ENCODE measurements at places on chromosomes 6 and 20.

DNA sequence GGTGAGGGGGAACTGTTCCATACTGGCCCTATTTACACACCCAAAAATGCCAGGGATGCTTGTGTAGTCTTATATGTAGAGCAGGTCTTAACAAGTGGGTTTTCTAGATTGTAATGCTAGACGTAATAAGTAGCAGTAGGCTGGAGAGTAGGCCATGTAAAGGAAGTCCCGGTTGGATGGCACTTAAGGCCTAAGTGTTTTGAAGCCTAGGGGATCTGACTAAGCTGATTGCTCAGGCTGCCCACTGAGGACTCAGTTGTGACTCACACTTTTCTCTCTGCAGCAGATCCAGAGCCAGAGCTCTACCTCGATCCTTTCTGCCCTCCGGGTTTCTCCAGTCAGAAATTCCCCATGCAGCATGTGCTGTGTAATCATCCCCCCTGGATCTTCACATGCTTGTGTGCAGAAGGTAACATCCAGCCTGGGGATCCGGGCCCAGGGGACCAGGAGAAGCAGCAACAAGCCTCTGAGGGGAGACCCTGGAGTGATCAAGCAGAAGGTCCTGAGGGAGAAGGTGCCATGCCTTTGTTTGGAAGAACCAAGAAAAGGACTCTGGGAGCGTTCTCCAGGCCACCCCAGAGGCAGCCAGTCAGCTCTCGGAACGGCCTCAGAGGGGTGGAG lies 26.6 kb downstream of the ZNF133 start:
- DNase-seq = no peak

GRCh38 chr20:1536893-1537730 lies 20.4 kb downstream of the SIRPD start:
- no peak for DNase-seq

- no peak for DNase-seq
Measured at GRCh38 chr20:40702504-40702903, 13.5 kb upstream of the MAFB start.

DNA sequence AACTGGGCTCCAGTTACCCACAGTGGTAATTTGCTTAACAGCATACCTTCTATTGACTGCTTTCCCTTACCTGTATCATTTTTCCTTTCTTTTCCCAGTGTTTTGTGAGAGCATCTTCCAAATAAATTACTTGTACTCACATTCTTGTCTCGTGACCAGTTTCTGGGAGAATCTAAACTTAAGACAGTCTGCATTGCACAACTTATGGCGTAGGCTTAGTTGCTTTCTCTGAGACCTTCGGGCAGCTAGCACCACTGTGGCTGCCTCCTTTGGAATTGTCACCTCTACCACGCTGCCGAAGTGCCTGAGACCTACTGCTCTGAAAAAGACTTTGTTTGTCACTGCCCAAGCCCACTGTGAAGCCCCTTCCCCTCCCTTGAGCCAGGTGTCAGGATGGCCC lies 188.1 kb upstream of the BMP2 start:
- no peak for DNase-seq

- no peak for DNase-seq
Measured at GRCh38 chr6:63415286-63415685, 95.5 kb upstream of the LGSN start.

GRCh38 chr6:140393665-140394540 lies 1019.5 kb upstream of the CITED2 start:
- no peak for DNase-seq

DNA sequence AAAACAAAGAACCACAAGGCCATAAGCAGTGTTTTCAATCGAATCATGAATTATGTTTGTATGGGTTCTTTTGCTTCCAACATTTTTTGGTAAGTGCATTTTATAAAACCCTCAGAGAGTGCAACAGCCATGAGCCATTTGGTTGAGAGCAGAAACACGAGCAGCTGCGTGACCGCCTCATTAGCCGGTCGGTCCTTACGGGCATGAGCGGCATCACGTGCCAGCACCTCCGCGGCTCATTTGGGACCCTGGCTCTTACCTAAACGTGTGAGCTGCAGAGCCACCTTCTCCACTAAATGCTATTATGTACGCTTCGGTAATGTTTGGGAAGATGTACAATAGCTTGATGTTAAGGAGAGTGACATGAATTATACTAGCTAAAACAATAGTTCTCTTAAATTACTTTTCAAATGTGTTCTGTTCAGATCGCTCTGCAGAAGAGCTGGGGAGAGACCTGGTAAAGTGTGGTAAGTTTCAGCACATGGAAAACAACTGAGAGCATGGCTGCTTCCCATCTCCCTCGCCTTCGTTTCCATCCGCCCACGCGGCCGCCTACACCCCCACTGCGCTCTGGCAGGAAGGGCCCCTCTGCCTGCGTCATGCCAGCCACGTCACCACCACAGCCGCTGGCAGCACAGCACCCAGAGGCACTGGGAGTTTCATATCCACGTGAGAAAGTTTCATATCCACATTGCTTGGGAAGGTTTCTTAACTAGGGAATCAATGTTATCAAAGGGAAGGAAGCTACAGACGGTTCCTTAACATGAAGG lies 23.7 kb upstream of the PDE10A start:
- no peak for DNase-seq

Data from stimulated activated CD4-positive, alpha-beta T cell treated with anti-CD3 and anti-CD28 coated beads, Interleukin-1b, Interleukin-23, amount 100 ng/mL, for 1 hour (primary cell).